Muscle of back (tissue), 13 donors: ENCODE measurements at places on chromosomes 11 and 22. TPM values are rescaled to one million over a fixed set of nuclear protein-coding genes. Genes with fewer than 3 reads are reported as not detected.

SYTL2 gene
- 126 TPM for polyA plus RNA-seq

SCN3B gene
- 29.6 TPM for polyA plus RNA-seq

SAA1 gene
- polyA plus RNA-seq: not detected

CRYBB1 gene
- 1.7 TPM for polyA plus RNA-seq

LSP1 gene
- 29.4 TPM for polyA plus RNA-seq

TRPM5 gene
- polyA plus RNA-seq: not detected

UPK3A gene
- polyA plus RNA-seq: not detected

OR4D10 gene
- not detected for polyA plus RNA-seq

OR8G5 gene
- polyA plus RNA-seq: not detected

MGAT3 gene
- polyA plus RNA-seq: 3.4 TPM

RHOD gene
- polyA plus RNA-seq: 14.7 TPM

RIMBP3C gene
- polyA plus RNA-seq: 0.36 TPM

THY1 gene
- polyA plus RNA-seq: 101 TPM

MISFA gene
- polyA plus RNA-seq: 5.7 TPM

SLC22A12 gene
- polyA plus RNA-seq: not detected

CHRDL2 gene
- polyA plus RNA-seq: 3.1 TPM

OR52N4 gene
- polyA plus RNA-seq: not detected
